Stimulated activated CD8-positive, alpha-beta memory T cell treated with anti-CD3 and anti-CD28 coated beads, Interleukin-7, amount 100 ng/mL, for 1 hour (primary cell): ENCODE measurements at places on chromosomes 5 and 9.

- DNase-seq: no peak
These were observed 60.1 kb downstream of the PDE4D start for GRCh38 chr5:59833448-59833847.

DNA sequence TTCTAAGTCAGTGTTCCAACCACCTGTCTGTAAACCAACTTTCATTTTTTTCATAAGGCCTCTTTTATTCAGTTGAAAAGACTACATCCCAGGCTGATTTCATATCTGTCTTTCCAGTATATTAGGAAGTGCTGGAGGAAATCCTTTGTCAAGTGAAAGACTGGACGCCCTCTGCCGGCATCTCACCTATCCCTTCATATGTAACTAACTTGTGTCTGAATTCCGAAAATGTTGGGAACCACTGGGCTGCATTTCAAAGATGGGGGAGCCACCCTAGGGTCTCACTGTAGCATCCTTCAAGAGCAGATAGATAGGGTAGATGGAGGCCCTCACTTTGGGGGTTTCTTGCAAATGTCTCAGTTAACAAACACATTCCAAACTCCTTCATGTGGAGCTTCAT lies 569.8 kb downstream of the CTNND2 start:
- no peak for DNase-seq

DNA sequence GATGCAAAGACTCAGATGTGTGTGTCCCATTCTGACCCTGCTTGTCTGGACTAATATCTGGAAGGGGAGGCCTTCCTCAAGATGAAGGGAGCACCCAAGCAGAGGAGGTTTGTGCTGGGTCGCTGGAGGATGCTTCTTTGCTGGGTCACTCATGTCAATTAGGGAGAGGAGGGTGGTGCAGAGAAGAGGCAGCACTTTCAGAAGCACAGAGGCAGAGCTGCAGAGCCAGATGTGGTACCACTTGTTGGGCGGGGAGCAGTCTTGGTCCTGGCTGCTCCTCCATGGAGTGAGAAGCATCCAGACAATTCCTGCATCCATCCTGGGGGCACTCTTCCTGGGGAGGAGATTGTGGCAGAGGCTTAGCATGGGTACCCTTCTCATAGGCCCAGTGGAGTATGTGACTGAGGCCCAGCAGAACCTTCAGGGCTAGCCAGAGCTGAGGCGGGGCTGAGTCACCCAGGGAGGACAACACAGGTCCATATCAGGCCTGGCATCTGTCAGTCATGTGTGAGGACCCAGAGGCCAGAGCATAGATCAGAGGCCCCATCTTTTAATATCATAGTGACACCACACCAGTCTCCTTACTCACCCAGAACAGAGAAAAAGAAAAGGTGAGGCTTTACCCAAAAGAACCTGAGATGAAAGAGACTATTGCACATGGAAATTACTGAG lies 59.8 kb downstream of the TNFSF15 start:
- DNase-seq: no peak

- no peak for DNase-seq
These were observed 18.9 kb downstream of the FAM78A start for GRCh38 chr9:131257266-131258025.

DNA sequence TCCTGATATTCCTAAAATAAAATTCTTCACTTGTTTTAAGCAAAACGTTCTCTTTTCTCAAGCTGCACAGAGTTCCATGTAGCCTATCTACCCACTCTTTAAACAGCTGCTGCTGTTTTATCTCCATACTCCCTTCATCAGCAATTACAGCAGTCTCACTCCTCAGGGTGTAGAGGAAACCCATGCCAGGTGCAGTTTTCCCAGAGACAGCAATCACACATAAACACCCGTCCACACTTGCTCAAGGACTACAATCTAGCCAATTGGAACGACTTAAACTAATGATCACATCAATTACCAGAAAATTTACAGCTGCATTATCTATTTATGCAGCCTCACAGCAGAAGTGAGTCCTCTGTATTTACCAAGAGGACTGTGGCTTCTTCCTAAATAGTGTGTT lies 141.7 kb downstream of the HTR1A start:
- DNase-seq: no peak

GRCh38 chr5:150523472-150524350 lies 15.8 kb downstream of the NDST1 start:
- no peak for DNase-seq

DNA sequence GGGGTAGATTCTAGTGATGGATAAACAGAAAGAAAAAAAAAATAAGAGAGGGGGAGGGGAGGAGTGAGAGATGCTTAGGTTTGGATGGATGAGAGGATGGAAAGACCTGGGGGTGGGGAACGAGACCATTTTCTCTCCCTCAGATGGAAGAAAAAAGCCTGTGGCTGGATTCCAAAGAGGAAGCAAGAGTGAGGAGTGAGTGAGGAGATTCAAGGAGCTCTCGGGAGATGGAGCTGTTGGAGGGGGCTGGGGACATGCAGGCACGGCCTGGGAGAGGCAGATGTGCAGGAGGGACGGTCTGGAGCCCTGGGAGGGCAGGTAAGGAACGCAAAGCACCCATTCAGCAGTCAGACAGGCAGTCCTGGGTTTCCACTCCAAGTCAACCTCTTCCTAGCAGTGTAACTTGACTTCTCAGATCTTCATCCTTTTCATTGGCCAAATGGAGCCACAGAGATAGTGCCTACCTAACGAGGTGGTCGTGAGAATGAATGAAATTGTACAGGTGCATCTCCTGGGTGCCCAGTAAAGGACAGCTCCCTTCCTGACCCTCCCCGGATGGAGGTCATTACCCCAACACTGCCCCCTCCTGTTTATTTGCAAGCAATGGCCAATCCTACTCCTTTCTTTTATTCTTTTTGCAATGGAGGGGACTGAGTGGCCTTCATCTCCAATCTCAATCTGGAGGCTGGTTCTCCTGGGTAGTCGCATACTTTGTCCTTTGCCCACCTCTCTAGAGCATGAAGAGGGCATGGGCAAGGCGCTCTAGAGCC lies 52.2 kb downstream of the PCDH1 start:
- no peak for DNase-seq

GRCh38 chr5:130502702-130503101 lies 598.4 kb downstream of the CHSY3 start:
- DNase-seq: no peak

DNA sequence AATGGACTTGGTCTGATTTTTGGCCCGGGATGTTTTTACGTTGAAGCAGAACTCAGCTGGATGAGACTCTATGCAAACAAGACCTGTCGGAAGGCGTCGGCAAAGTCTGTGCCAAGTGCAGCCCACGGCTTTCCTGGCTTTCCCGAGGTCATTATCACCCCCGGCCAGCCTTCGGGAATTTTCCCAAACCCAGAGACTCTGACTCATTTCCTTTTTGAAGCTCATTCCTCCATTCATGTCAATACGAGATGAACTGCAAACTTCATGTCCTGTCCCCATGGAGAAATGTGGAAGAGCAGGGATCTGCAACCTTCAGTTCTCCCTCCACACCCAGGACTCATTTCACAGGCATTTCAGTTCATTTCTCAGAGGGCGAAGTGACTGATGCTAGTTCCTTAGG lies 95.3 kb downstream of the IRX2 start:
- no peak for DNase-seq

GRCh38 chr5:81631124-81631523 lies 119.8 kb downstream of the SSBP2 start:
- no peak for DNase-seq

DNA sequence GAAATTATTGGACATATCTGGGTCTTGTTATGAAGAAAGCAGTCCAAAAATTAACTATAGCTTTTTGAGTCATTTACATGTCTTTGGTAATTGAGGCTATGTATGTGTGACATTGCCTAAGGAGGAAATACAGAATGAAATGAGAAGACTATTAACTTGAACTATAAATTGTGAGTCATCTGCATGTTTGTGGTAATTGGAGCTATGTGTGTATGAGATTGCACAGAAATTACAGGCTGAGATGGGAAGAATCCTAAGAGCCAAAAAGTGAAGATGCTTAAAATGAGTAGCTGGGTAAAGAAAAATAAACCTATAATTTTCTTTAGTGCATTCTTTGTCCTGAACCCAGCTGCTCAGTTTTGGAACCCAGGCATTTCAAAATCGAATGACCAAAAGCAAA lies 747.6 kb upstream of the EDIL3 start:
- DNase-seq: no peak

DNA sequence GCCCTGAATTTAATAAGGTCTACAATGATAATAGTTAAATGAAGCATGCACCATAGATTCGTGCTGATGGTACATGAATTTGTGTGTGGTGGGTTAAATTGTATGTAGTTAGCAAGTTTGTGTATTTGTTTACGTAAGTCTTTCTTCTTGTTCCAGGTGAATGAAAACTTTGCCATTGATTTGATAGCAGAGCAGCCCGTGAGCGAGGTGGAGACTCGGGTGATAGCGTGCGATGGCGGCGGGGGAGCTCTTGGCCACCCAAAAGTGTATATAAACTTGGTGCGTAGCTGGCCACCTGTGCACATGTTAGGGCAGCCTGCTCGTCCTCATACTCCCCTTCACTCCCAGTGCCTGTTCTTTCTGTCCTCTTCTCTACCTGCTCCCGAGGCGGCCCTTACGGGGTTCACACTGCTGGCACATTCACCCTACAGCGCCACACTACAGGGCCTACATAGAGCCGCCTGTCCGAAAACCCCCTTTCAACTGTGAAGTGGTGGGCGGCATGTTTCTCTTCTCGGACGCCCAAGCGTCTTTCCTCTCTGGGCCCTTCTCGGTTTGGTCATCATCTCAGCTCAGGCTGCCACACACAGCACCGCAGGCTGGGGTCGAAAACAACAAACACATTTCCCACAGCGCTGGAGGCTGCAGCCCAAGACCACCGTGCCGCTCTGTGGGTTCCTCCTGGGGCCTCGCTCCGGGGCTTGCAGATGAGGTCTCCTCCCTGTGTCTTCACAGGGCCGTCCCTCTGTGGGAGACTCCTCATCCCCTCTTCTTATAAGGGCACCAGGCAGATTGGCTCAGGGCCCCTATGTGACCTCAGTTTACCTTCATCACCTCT lies 13.2 kb downstream of the NDUFS6 start:
- no peak for DNase-seq
